ENCODE measurements at places on chromosomes 3 and 15.
A peak's percentile ranks its signal among the peaks of the same experiment; 100 is the strongest.

- DNase-seq, result no peak
Measured at GRCh38 chr15:57036352-57036751, 117.9 kb downstream of the TCF12 start.

DNA sequence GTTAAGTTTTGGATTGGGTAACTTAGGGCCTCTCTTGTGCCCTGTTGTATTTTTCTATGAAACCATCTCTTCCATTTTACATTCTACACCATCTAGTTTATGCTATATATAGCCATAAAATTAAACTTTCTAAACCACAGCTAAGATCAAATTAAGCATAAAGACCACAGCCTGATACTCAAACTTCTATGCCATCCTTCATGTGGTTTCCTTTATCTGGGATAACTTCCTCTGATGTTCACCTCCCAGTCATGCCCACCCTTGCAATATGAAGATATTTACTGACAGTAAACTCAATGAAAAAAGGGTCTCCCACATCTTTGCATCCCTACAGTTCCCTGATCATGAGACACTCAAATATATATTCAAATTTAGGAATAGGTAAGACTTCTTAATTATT lies 4.2 kb downstream of the SELENOK start:
- DNase-seq, result no peak

- peak; percentile 20 for DNase-seq
Measured at GRCh38 chr15:45399381-45400212, 21.3 kb upstream of the GATM start.

GRCh38 chr15:61146091-61146930 lies 82.8 kb downstream of the RORA start:
- DNase-seq, result no peak

- no peak for DNase-seq
Measured at GRCh38 chr15:38215707-38216106, 36.9 kb upstream of the SPRED1 start.

GRCh38 chr3:50624634-50625033 lies 7.7 kb downstream of the MAPKAPK3 start:
- no peak for DNase-seq

DNA sequence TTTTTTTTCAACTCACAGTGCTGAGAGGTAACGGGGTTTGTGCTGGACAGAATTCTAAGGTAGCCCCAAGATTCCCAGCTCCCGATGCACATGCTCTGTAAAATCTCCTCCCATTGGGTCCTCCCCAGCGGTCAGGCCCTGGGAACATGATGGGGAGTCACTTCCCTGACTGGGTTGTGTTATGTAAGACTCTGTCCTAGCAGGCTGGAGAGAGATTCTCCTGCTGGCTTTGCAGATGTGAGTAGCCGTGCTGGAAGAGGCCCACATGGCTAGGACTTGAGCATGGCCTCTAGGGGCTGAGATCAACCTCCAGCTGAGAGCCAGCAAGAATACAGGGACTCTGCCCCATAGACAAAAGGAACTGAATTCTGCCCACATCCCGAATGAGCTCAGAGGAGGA lies 83.7 kb upstream of the OXTR start:
- no peak for DNase-seq

Measured in fibroblast of skin of left quadriceps (primary cell).